ENCODE measurements at places on chromosomes 7 and 10.

GRCh38 chr7:150481922-150482321 is 31.5 kb downstream of the GIMAP8 start:
- DNase-seq, result no peak

- no peak for DNase-seq
Measured at GRCh38 chr10:104391150-104391968, 37.7 kb downstream of the CFAP58 start.

- DNase-seq, result no peak
Measured at GRCh38 chr10:128727114-128727513, 600.9 kb upstream of the MKI67 start.

DNA sequence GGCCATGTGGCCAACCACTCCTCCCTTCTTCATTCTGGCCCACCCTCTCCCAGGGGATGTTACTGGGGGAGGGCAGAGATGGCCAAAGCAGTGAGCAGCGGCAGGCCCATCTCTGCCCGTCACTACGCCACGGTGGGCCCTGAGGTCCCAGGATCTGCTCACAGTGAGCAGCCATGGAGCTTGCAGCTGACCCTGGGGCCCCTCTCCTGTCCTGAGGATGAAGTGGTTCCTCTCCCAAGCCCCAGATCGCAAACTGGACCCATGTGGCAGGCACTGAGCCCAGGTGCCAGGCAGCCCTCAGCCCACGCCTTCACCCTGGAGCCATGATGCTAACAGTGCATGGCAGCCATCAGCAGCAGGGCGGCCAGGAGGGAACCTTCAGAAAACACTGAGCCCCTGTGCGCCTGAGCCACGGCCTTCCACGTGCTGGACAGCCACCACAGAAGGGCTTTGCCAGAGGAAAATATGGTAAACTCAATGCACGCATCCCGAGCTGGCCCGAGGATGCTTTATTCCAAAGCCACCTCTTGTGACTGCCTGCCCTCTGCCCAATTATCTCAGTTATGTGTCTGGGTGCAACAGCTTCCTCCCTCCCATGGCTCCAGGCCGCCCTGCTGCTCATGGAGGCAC is 485.7 kb downstream of the PTPRN2 start:
- no peak for DNase-seq

- DNase-seq, result no peak
Measured at GRCh38 chr7:121366852-121367431, 29.2 kb downstream of the FAM3C start.

DNA sequence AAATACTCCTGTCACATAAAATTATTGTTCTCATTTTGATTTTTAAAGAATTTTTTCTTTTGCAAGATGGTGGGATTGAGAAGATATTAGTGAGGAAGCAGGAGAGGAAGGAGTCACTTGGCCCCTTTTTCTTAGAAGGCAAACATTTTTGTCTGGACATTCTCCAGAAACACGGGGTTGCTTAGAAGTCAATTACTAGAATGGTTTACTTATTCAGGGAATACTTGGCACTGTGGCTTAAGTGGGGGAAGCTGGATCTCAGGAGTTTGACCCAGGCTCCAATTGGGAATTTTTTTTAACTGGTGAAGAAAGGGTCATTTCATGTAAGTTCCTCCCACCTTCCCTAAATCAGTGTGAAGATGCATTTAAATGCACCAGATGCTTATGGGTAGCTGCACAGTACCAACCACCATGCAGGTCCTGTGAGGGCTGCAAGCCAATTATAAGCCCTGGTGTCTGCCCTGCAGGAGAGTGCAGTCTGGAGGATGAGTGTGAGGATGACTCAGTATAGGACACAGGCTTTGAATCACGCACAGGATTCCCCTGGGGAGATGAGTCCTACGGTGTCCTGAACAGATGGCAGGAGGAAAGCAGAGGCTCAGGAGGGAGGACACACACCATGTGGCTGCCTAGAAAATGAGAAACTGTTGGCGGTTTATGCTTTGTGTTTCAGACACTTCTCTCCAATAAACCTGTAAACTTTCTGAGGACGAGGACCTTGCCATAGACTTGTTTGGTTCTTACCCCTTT is 299.1 kb downstream of the PLXNA4 start:
- DNase-seq, result no peak

DNA sequence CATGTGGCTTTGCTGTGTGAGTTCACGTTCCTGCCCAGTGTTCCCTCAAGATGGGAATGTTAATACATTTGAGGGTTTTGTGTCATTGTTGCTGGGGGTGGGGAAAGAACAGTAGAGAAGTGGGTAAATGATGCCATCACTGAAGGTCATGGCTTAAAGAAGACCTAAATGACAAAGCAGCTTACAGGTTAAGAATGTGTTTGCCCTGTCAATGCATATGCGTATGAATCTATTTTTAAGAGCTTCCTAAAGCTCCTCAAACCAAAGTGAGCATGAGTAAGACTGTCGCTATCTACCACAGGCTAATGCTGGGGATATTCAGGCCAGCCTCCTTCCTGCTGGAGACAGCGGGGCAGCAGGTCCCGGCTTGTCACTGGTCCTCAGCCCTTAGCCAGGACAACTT is 162.9 kb downstream of the CREB5 start:
- no peak for DNase-seq

GRCh38 chr7:17638727-17639126 is 301.6 kb downstream of the SNX13 start:
- DNase-seq, result no peak

GRCh38 chr7:96663457-96663856 is 46.2 kb downstream of the SEM1 start:
- no peak for DNase-seq

Data from stimulated activated CD8-positive, alpha-beta memory T cell treated with anti-CD3 and anti-CD28 coated beads, Interleukin-4, amount 100 ng/mL, for 48 hours (primary cell).